NCI-H2227 treated with DMSO at 0.1 percent for 48 hours (cell line): ENCODE measurements at places on chromosomes 13 and 19.

DNA sequence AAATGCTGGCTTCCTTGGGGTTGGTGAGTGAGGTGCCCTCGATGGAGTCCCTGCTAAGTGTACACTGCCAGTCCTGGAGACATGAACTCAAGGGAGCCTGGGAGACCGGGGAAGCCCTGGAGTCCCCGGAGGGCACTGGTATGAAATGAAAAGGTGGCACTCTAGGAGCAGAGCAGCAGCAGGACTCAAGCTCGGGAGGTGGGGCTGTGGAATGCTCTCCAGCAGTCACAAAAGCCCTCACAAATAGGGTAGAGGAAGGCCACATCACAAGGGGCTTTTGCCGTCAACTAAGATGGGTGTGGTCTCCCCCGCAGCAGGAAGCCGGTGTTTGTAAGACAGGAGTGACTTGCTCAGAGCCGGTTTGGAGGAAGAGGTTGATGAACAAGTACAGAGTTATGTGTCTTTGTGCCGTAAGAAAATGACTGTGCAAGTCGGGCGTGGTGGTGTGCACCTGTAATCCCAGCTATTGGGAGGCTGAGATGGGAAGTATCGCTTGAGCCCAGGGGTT, 19.3 kb downstream of the CCNE1 start:
- no peak for DNase-seq

DNA sequence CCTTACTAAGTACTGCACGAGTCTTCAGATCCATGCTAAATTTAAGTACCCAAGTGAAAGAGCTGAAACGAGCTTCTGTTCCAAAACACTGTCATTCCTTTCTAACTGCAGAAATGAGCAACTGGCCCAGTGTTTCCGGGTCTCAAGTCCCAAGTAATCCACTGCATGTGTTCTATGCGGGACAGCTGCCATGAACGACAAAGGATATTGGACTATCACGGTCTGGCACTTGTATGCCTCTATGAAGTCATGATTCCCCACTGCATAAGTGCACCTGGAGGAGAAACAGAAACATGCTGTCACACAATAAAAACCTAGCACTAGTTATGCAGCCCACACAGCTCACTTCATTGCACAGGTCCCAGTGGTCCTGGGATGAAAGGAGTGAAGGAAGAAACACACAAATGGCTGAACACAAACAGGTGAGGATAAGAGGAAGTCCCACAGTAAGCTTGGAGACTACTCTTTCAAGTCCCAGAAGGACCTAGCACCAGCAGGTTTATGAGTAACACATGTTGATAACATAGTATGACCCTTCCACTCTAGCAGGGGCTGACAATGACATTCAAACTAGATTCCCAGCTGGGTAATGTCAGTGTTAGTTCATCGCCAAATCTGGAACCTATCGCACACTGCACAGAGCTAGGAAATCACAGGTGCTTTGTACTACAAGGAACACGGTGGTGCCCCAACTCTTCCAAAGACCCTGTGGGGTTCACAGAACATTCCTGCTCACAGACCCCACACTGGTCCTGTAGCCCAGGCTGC, 11.3 kb downstream of the PCID2 start:
- no peak for DNase-seq

- DNase-seq = no peak
Measured at GRCh38 chr13:76293346-76293745, 592.9 kb downstream of the KCTD12 start.

- DNase-seq = no peak
Measured at GRCh38 chr13:41658057-41658661, 200.8 kb downstream of the RGCC start.

DNA sequence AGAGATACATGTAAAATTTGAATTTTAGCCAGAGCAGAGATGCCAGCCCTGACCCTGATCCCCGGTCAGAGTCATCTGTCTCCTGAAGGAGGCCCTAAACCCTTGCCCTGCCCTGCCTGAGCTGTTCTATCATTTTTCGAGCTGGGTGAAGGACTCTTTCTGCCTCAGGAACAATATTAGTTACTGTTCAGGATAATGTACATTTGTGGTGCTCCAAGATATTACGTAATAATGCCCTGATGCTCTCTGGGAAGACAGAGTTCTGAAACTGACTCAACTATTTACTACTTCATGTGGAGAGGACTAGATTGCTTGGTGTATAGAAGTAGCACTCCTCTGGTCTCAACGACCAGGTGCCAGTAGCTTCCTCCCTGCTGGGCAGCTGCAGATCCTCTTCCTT, 37.9 kb upstream of the UBL3 start:
- no peak for DNase-seq

DNA sequence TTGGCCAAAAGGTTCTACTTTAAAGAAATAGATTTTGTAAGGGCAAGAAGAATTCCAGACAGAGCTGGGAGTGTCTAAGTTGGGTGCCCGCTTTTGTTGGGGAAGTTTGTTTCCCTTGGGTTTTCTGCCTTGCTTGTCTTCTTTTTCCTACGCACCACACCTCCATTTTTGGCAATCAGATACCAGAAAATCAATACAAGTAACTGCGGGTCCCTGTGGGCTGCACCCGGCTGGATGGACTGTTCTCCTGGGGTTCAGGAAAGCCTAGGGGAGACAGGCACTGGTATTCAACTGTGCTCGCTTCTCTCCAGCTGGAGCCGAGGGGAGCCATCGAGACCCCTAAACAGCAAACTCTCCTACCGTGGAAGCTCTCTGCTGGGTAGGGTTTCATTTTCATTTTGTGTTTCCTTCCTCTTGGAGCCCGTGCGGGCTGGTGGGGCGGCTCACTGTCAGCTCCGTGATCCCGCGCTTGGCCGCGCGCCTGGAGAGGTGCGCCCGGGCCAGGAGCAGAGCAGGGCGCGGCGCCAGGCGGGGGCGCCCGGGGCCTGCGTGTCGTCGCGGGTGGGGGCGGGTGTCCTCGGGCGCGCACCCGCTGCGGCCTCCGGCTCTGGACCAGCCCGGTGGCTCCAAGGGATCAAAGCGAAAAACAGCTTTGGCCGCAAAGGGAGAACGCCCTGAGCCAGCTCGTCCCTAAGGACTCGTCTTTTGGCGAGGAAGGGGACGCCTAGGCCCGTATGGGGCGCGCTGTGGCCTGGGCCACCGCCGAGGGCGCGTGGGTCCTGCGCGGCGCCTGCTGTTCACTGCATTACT, 347.2 kb downstream of the ZNF536 start:
- DNase-seq = no peak

DNA sequence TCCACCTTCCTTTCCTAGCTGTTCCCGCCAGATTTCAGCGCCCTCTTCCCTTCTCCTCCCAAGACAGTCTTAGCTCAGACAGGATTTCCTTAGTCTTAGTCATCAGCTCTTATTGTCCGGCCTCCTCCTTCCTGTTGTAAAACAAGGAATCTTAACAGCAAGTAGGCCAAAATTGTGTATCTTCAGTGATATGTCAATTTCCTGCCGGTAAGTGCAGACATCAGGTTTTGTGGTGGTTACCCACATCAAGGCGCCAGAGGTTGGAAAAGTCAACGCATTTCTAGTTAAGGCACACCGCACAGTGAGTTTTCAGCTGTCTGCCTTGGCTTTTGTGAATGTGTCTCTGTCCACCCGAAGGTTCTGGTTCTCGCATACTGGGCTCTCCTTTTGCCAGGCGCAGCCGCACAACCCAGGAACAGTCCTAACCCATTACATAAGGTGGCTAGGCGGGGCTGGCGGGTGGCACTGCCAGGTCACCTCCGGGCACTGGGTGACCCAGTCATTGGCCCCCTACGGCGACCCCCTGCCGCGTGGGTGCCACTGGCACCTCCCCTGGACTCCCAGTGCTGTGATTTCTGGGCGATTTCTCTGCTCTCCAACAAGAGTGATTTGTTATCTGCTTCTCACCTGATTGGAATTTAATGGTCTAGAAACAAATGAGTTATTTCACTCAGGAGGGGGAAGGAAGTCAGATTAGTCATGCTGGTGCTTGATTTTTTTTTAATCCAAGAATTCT, 12.9 kb downstream of the COL4A2 start:
- no peak for DNase-seq

DNA sequence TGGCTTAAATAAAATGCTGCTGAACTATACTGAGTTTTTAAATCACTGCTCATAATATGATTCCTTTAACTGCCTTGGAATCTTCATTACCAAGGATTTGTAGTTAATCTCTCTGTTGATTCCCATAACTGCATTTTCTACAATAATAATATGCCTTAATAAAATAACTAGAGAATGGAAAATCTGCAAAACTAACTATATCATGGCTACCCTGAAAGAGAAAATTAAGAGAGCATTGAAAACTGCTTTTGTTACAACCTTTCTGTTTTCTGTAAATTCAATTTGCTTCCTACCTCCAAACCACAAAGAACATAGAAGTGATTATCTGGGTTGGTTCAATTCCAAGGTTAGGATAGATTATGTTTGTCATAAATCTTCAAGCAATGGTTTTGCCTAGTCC, 202.8 kb upstream of the ATXN8OS start:
- DNase-seq = no peak

DNA sequence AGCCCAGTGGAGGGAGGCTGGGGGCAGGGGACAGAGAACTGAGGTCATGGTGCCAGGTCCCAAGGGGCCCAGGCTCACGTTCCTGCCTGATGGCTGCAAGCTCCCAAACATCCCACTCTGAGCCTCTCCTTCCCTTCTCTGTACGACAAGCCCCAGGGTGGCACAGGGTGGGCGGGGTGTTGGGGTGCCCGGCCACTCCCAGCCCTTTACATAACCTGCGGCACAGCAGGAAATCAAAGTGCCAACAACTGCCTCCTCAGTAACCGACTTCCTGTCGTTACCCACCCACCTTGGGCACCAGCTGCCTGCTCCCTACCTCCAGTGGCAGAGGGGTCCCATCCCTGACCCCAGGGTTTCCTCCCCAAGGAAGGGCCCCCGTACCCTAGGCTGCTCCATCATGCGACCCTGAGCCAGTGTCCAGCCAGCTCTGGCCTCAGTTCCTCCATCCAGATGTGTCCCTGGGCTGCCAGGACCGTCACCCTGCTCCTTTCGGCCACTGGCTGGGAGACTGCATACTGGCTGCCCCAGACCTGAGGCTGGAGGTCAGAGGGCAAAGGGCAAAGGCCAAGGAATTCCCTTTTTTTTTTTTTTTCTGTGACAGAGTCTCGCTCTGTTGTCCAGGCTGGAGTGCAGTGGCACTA, 27.7 kb upstream of the NFIC start:
- no peak for DNase-seq

GRCh38 chr13:94674609-94675348, 37.6 kb downstream of the SOX21 start:
- no peak for DNase-seq

DNA sequence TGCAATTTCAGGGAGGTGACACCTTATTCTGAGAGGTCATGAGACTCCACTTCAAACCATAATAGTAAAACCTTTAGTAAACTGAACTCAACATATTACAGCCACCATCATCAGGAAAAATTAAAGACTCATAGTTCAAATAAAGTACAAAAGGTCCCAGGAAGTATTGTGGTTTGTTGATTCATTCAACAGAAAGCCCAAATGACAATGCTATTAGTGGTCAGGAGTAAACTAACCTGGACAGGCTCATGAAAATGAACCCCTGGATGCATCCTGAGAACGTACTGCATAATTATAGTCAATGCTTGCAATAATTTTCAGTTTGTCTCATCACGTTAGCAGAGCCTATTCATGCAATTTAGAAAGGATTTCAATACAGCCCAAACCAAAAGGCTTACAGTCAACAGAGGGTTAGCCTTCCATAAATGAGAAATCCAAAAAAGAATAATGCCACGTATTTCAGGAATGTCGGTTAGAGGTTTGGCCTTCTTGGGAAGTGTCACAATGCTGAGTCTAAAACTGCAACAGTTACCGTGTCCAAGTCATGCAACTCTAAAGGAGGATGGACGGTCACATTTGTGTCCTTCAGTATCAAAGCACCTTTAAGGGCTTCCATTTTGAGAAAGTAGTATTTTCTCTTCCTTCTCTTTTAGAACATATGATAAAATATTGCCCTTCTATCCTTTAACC, 280.8 kb downstream of the ABCC4 start:
- DNase-seq = no peak

DNA sequence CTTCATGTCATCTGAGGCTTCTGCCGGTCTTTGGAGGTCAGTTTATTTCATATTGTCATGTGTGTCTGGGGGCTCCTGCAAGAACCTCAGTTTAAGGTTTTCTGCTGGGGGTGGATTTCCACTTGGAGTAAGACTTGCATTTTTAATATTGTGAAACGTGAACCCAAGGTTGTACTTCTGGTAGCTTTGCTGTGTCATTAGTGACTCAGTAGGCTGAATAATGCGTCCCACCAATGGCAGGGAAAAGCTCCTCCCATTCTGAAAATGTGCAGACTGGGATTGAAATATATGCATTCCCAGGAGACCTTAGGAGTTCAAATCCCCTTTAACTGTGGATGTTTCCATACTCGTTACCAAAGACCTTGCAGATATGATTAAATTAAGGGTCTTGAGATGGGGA, 46.2 kb downstream of the ING1 start:
- no peak for DNase-seq

GRCh38 chr19:28201462-28201943, 1011.4 kb downstream of the UQCRFS1 start:
- no peak for DNase-seq

GRCh38 chr13:111503905-111504695, 183.7 kb downstream of the TEX29 start:
- DNase-seq = no peak

GRCh38 chr13:84237143-84237542, 354.9 kb upstream of the SLITRK1 start:
- no peak for DNase-seq

GRCh38 chr19:3818918-3819317, 32.7 kb upstream of the MATK start:
- DNase-seq = no peak

- no peak for DNase-seq
Measured at GRCh38 chr13:58187881-58188280, 556.3 kb downstream of the PCDH17 start.

GRCh38 chr13:21837841-21838551, 167.1 kb downstream of the FGF9 start:
- DNase-seq = no peak

DNA sequence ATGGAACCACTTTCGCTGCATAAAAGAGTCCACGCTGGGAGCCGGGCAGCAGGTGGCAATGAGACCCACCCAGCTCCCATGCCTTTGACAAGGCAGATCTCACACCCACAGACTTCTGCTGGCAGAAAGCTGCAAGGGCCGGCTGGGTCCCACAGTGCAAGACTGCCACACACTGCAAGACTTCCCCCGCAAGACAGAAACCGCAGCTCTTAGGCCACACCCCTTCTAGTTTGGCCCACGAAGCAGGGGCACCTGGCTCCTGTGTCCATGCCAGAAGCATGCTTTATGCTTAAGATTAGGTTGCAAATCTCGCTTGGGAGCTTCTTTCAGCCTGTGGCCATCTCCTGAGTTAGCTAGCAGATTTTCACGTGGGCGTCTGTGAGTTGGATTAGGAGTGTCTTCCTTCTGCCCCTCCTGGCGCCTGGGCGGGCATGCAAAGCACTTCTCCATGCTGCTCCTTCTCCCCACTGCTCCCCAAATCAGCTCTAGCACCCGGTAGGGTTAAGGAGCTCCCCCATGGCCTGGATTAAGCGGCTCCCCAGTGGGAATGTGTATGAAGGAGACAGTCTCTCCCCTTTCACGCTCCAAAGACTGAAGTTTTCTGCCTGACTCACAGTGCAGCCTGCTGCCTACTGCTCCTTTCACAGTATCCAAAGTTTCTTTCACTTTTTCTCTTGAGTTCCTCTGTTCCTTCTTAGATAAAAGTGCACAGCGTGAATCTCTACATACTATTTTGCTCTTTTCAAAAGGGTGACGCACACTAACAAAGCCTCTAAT, 17.7 kb downstream of the GPC6 start:
- no peak for DNase-seq

- no peak for DNase-seq
Measured at GRCh38 chr19:16062789-16063188, 13.5 kb upstream of the TPM4 start.
